ENCODE measurements at places on chromosomes 3 and 15. TPM values are rescaled to one million over a fixed set of nuclear protein-coding genes. Genes with fewer than 3 reads are reported as not detected.

The ONECUT1 gene
- total RNA-seq, result 0.10 TPM

DNA sequence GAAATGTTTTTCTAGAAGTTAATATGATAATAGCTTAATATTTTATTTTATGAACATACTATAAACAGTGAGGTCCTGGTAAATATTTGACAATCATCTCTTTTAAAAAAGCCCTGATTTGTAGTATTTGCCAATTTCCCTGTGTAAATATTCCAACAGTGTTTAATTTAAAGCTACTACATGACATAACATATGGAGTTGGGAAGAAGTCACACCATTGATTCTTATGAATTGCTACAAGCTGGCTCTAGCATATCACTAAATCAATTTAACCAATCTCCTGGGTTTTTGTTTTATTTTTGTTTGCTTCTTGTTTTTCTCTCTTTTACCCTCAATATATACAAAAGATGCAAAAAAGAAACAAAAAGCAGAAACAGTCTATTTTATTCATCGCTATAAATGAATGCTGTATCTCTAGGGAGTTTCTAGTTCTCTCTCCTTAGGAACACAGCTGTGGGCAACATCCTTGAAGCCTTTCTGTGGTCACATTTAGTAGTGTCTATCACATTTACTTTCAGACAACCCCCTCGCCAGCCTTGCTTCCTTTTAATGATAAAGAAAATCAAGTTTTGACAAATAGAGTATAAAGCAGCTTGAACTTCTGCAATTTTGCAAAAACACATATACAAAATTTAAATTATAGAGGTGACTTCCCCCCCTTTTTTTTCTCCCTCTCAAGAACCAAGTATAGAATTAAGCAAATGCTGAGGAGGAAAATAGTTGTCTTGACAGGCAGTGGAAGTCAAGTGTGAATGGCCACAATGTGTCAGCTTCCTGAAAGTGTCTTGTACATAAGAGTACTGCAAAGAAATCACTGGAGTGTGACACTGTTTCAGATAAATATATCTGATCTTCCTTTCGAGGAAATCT is 21.4 kb downstream of the CCR1 start:
- no peak for DNase-seq

The ABTB1 gene
- total RNA-seq, result 1.2 TPM

DNA sequence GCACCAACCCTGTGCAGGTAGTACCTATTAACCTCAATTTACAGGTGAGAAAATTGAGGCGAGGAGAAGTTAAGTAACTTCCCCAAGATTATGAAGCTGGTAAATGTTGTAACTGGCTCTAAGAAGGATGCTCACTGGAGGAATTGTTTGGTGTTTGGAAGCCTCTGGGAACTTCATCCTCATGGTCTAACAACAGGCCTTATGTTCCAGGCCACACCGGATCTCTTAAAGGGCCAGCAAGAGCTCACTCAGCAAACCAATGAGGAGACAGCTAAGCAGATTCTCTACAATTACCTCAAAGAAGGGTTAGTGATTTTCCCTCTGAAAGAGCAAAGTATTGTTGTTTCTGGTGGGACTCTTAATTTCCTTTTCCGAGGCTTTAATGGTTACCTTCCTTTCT is 63.9 kb downstream of the CGNL1 start:
- peak; percentile 46 for DNase-seq

The SLC51A gene
- total RNA-seq, result not detected

The CPLX3 gene
- total RNA-seq, result not detected

DNA sequence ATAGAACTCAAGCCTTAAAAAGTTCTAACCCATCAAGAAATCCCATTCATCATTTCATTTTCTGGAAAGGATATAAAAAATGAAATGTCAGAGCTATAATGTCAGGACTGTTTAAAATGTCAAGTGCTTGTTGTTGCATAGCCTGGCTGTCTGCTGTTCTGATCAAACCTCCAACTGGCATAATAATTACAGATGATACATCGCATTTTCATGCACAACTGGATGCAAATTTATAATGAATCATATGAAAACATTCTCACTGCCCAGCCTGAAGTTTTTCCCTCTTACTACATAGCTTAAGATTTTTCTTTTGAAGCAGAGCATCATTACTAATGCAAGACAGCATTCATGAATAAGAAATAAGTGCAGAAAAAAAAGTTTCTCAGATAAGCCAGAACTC is 46.5 kb downstream of the GUCA1C start:
- no peak for DNase-seq

DNA sequence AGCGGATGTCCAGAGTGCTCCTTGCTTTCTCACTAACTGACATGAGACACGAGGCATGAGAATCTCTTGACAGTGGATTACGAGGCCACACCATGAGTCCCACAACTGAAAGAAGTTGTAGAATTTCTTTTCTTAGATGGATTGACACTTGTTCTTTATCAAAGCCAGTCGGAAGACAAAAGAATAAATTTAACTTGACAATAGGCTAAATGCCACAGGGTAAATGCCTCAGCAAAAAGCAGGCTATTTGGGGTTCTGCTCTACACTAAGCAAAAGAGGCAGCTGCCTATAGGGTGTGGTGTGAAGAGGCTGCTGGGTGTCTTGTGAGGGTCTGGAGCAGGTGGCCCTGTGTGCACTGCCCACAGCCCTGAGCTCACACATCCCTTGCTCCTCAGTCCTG is 135.1 kb upstream of the SEMA6D start:
- DNase-seq, result no peak

The GATA2 gene
- 4.0 TPM for total RNA-seq

- no peak for DNase-seq
These were observed 131.2 kb upstream of the TRIM42 start for GRCh38 chr3:140546649-140547048.

GRCh38 chr3:3802046-3802445 is 2.8 kb downstream of the LRRN1 start:
- no peak for DNase-seq

The KIF9 gene
- 5.3 TPM for total RNA-seq

- no peak for DNase-seq
These were observed 20.3 kb downstream of the UBP1 start for GRCh38 chr3:33419948-33420347.

The VEPH1 gene
- total RNA-seq, result 8.9 TPM

DNA sequence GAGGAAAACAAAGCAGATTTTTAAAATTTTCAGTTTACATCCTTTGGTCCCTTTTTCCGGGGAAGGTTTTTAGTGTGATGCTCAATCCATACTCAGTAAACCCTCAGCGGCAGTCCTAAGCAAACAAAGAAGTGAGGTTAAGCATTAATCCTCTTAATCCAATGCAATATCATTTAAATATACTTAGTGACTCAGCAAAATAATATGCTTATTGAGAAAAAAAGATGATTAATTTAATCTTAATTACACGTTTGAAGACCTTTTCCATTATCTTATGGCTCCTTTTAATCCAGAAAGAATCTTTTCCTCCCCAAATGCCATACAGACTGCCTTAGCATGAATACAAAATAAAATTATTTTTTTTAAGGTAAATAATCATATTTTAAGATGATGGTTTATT is at the start of gene GABRR3:
Gene GABRR3, minus strand, starts transcription at position 108 of the 400 bp plus-strand sequence. CDS start 328 bp downstream, outside the sequence.
- no peak for DNase-seq

The DNAH1 gene
- 0.60 TPM for total RNA-seq

DNA sequence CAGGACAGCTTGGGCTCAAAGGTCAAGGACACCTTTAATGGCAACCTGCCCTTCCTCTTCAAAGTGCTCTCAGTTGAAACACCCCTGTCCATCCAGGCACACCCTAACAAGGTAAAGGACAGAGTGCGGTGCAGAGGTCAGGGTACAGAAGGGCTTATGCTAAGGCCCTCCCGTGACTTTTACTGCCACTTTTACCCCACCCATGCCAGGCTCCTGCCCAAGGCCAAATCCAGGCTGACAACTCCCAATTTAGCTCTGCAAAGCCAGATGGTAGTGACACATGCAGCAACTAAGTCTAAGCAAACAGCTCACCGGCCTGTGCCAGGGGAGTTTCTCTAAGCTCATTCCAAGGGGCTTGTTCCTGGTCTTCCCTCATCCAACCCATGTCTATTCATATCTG is 1.6 kb downstream of the MPI start:
- DNase-seq, result no peak

- peak; percentile 10 for DNase-seq
These were observed 437.0 kb upstream of the PPP2R3A start for GRCh38 chr3:135528413-135529015.

- peak; percentile 76 for DNase-seq
These were observed 10.5 kb downstream of the ISG20 start for GRCh38 chr15:88649286-88649733.

DNA sequence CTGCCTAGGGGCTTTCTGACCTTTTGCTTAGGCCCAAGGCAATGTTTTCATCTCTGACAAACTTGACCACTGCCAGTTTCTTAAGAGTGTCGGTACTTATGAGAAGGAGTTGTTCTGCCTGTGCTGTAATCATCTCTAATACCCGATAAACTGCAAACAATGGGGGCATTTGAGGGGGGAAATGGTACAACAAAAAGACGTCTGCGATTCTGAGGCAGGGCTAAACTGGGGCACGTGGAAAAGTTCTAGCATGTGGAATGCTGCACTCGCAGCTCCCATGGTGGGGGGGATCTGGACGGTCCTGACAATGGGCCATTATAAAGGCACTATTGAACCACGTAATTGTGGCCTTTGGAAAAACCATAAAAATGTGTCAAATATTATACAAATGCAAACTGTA is 73.1 kb upstream of the SAMMSON start:
- DNase-seq, result no peak

GRCh38 chr15:73921254-73921925 is 4.9 kb upstream of the LOXL1 start:
- no peak for DNase-seq

DNA sequence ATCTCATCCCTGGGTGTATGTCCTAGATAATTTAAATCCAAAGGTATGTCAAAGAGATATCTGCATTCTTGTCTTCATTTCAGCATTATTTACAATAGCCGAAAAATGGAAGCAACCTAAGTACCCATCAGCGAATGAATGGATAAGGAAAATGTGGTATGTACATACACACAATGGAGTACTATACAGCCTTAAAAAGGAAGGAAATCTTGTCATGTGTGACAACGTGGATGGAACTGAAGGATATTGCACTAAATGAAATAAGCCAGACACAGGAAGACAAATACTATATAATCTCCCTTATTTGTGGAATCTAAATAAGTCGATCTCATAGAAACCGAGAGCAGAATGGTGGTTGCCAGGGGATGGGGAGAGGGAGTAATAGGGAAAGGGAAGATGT is 16.8 kb upstream of the MGLL start:
- no peak for DNase-seq

GRCh38 chr3:71290301-71290700 is 293.2 kb downstream of the FOXP1 start:
- DNase-seq, result no peak

DNA sequence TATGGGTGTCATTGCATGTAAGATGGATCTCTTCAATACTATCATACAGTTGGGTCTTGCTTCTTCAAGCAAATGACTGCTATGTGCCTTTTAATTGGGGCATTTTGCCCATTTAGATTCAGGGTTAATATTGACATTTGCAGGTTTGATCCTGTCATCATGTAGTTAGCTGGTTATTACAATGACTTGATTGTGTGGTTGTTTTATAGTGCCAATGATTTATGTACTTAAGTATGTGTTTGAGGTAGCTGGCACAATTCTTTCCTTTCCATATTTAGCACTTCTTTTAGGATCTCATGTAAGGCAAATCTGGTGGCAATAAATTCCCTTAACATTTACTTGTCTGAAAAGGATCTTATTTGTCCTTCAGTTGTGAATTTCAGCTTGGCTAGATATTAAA is 267.5 kb downstream of the VGLL3 start:
- no peak for DNase-seq

DNA sequence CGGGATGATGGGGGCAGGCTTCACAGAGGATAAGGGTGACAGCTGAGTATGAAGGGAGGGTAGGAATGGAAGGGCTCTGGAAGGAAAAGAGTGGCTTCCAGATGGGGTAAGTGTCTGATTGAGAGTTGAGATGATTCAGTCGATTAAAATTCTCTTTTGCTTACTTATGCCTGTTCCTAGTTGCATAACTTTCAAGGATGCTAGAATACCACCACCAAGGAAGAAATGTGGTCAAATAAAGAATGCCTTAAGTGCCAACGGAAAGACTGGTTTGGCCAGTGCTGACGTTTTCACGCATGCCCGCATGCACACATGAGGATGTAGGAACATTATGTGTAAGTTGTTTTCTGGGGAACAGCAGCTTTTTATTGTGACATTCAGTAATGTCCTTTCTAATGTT is 263.4 kb upstream of the WNT5A start:
- peak; percentile 93 for DNase-seq

DNA sequence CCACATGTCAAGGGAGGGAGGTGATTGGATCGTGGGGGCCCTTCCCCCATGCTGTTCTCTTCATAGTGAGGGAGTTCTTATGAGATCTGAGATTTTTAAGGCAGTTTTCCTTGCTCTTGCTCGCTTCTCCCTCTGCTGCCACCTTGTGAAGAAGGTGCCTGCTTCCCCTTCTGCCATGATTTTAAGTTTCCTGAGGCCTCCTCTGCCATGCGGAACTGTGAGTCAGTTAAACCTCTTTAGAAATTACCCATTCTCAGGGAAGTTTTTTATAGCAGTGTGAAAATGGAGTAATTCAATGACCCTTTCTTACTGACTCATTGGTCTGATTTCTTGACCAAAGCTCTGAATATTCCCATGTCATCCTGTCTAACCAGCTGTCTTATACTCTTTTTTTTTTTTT is 484.4 kb upstream of the TPRG1 start:
- DNase-seq, result peak; percentile 71

- no peak for DNase-seq
These were observed 2.2 kb downstream of the NXPE3 start for GRCh38 chr3:101781166-101781565.

DNA sequence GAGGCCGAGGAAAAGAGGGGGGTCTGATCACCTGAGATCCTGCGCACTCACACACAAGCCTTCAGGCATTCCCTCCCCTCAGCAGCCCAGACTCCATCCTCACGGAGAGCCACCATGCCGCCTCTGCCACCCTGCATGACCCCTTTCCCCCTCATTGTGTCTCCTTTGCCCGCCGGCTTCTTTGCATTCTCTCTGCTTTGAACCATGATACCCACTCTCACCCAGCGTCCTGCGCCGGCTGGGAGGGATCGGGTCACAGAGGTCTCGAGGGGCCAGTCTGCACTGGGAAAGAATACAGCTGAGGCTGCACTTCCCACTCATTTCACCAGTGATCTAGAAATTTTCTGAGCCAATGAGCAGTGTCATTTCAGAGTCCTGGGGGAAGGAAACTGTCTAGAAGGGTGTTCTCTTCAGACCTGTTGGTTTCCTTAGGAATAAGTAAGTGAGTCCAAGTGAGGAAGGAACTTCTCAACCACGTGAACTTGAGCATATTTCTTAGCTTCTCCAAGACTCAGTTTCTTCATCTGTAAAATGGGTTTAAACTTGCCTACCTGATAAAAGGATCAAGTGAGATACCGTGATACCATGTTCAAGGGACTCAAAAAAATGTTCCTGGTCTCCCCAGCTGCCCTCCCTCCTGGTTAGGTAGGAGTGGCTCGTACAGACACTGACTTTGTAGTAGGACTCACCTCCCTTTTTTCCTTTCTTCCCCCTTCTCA is 96.7 kb downstream of the TOP2B start:
- DNase-seq, result no peak

- no peak for DNase-seq
These were observed 12.9 kb downstream of the IDH3A start for GRCh38 chr15:78162038-78162437.

The SOX14 gene
- total RNA-seq, result not detected

The TF gene
- total RNA-seq, result not detected

The GOLGA6A gene
- not detected for total RNA-seq

Data from H4 (cell line).